Right atrium auricular region (tissue), 2 donors: ENCODE measurements at places on chromosomes 1 and 21. TPM values are rescaled to one million over a fixed set of nuclear protein-coding genes. Genes with fewer than 3 reads are reported as not detected.

The KRTAP10-6 gene
- total RNA-seq = not detected

The TMPRSS2 gene
- not detected for total RNA-seq

The IFNAR1 gene
- total RNA-seq = 20.0 TPM

DNA sequence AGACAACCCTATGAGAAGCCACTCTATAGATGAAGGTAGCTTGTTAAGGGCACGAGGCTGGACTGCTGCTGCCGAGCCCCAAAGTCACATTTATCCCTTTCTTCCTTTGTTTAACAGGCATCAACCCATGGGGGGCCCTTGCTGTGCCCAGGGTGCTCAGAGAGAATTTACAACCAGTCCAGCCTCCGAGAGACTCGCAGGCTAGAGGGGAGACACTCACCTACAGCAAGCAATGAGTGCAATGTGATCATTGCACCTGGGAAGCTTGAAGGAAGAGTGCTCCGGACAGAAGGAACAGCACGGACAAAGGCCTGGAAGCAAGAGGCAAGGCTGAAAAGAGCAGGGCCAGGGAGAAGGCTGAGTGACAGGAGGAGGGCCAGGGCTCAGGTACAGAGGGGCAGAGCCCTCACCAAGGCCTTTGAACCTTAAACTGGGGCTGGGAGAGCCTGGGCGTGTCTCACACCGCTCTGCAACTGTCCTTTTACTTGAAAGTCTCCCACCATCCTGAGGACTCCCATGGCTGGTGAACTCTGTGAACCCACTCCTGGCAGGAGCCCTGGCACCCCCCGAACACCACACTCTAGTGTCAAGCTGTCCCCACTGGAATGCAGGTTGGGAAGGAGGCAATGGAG, 27.3 kb downstream of the DMRTB1 start:
- no peaks in the 10 kb centered on the region for H3K27me3 ChIP-seq
- no peaks in the 10 kb centered on the region for H3K4me1 ChIP-seq
- H3K27ac ChIP-seq = no peak overlapping the region
- H3K36me3 ChIP-seq = no peaks in the 10 kb centered on the region
- DNase-seq = no peak
- H3K4me3 ChIP-seq = no peak overlapping the region

DNA sequence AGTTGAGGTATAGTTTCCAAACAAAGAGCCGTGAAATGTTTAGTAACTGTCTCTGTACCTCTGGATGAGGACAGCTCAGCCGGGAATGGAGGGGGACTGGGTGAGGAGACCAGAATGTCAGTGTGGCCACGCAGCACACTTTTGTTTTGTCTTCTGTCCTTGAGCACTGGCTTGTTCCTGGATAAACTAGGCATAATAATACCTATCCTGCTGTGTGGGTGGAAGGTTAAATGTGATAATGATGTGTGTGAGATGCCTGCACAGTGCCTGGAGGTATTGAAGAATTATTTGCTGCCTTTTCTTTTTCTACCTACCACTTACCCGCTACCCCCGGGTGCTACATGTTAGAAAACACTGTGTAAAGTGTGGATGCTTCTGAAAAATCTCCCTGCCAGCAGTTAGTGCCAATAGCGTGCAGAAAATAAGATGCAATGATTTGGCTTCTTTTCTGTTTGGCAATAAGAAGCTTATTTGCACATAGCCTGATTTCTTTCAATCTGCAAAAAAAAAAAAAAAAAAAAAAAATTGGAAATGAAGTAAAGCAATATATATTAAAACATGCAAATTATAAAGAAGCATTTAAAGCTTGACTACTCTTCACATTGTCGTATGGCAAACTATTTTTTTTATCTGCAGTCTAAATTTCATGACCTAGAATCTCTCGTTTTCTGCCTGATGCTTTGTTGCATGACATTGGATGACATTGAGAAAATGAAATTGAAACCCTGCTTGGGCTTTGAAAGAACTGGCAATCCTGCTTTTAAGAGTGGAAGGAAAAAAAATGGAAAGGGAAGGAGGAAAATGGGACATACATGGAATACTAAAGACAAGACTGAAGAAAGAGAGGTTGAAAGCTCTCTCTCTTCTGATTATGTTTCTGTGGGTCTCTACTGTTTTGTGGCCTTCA, 89.5 kb downstream of the DISC1 start:
- no peak overlapping the region for H3K27ac ChIP-seq
- no peaks in the 10 kb centered on the region for H3K27me3 ChIP-seq
- no peaks in the 10 kb centered on the region for H3K4me1 ChIP-seq
- no peak overlapping the region for H3K4me3 ChIP-seq
- DNase-seq = no peak

- H3K36me3 ChIP-seq = no peaks in the 10 kb centered on the region
- H3K4me3 ChIP-seq = no peak overlapping the region
- no peak for DNase-seq
- no peaks in the 10 kb centered on the region for H3K4me1 ChIP-seq
- no peaks in the 10 kb centered on the region for H3K27me3 ChIP-seq
Observed at GRCh38 chr1:56850922-56851321, 3.7 kb upstream of the C8A start.

GRCh38 chr1:5877001-5877400, 115.2 kb downstream of the NPHP4 start:
- no peak overlapping the region for H3K27ac ChIP-seq
- H3K27me3 ChIP-seq = no peaks in the 10 kb centered on the region
